Stimulated activated CD4-positive, alpha-beta T cell treated with anti-CD3 and anti-CD28 coated beads, Interleukin-1b, Interleukin-23, amount 100 ng/mL, for 1 hour (primary cell): ENCODE measurements at places on chromosomes 11 and 22.

DNA sequence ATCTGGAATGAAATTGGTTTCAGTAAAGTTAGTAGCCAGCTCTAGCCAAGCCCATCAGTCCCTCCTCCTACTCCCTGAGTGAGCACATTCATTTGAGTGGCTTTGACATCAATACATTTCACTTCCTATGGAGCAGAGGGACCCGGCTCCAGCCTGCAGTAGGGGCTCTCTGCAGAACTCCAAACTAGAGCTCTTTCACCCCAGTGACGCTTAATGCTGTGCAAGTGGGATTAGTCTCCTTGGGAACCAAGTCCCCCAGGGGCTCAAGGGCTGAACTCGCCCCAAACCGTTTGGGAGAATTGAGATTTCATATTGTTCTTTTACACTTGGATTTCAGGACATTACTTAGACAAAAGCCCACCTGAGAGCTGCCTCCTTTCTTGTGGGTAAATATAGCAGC lies 4.4 kb upstream of the FAM181B start:
- DNase-seq: no peak

DNA sequence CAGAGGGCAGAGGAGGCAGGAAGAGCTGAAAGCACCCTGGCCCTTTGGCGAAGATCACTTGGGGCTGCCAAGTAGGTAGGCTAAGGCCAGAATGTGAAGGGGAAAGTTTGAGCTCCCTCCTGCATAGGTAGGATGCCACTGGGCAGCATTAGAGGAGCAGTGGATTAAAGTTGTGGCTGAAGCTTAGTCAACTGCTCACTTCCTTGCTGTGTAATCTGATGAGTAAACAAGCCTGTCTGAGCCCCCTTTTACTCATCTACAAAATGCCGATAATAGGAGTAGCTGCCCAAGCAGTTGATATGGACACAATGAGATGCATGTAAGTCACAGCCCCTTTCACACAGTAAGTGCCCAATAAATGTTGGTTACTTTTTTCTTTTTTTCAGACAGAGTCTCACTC lies 216.4 kb downstream of the MN1 start:
- no peak for DNase-seq

DNA sequence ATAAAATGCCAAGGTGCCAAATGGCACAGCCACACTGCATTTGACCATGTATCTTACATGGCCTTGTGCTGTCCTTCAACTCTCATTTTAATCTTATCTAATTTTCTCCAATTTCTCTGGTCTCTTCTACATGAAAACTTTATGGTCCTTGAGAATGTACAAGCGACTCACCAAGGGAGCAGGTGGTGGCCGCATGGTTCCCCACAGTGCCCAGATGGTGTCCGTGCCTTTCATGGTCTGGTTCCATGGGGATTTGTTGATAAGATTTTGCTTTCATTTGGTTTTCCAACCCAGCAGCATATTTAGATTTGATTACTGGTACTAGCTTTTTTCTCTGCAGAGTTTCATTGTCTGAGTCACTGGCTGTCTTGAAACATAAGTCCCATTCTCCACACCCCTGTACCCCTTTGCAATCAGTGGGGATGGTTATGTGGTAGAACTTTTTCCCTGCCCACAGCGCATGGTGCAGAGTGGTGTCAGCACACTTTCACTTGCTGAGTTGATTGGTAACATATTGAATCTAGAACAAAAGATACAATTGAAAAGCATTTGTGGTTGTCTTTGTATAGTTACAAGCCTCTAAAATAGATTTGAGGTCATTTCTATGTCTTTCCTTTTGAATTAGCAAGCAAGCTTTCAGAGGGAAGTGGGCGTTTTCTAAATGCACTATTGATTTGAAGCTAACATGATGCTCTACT lies 24.1 kb downstream of the ZNRF3 start:
- DNase-seq: no peak

GRCh38 chr11:2909133-2909902 lies 19.9 kb downstream of the PHLDA2 start:
- DNase-seq: no peak

DNA sequence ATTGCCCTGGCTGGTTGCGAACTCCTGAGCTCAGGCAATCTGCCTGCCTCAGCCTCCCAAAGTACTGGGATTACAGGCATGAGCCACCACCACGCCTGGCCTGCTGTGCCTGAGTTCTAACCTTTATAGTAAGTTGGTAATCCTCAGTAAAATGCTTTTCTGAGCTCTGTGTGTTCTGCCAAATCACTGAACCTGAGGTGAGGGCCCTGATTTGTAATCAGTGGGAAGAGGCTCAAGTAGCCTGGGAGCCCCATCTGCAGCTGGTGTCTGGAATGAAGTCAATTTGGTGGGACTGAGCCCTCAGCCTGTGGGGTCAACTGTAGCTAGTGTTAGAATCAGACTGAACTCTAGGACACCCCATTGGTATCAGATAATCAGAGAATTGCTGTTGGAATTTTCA lies 72.6 kb upstream of the PARVG start:
- no peak for DNase-seq
